Stimulated activated CD8-positive, alpha-beta memory T cell treated with anti-CD3 and anti-CD28 coated beads, Interleukin-7, amount 100 ng/mL, for 24 hours (primary cell): ENCODE measurements at places on chromosomes 6 and 20.

GRCh38 chr6:3592371-3592941 is 135.6 kb upstream of the SLC22A23 start:
- no peak for DNase-seq

GRCh38 chr6:3616565-3617176 is 134.8 kb downstream of the PXDC1 start:
- no peak for DNase-seq

DNA sequence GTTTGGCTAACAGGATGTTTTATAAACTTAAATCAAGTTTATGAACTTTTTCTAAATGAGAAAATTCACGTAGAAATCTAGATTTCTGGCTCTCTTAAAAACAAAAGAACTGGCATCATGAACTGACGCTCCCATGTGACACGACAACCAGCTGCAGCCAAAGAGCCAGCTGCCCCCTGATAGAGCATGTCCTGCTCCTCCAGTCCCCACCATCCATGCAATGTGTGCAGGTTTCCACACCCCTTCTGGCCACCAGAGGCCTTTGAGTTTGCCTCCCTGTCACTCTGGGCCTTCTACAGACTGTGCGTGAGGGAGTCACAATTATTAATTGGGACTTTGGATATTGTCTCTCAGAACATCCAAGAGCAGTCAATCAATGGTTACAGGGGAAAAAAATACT is 1.6 kb upstream of the GPLD1 start:
- no peak for DNase-seq

GRCh38 chr6:157261606-157262005 is 61.7 kb downstream of the TMEM242 start:
- no peak for DNase-seq

GRCh38 chr6:32967151-32968091 is 973 bp upstream of the BRD2 start:
- no peak for DNase-seq

- no peak for DNase-seq
These were observed 112.2 kb upstream of the GRIK2 start for GRCh38 chr6:101281266-101281665.

DNA sequence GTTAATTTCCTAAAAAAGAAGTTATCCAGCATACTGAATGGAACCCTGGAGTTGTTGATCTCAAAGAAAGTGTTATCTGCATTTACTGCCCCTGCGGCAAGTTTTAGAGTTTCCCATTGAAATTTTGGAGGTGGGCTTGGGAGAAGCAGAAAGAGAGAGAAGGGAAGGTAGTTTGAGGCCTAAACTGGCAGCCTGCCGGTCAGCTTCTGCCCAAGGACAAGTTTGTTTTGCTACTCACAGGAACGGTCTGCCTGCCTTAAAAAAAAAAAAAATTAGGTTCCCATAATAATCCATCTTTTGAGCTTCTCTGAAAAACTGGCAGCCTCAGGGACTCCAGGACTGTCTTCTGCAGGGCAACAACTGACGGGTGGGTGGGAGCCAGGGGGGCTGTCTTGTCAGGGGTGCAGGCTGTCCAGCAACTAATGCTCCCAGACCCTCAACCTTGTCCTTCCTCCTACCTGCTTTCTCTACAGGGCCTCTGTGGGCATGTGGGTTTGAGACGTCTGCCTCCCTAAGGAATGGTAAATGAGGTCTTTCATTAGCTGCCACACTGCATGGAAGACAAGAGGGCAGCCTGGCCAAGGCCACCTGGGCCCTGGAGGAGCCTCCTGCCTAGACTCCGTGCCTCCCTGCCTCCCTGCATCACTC is 176.1 kb upstream of the KCNG1 start:
- DNase-seq: no peak

- DNase-seq: no peak
These were observed 19.1 kb downstream of the EPB41L2 start for GRCh38 chr6:131043902-131044447.

GRCh38 chr6:109488001-109488400 is 5.0 kb upstream of the ZBTB24 start:
- no peak for DNase-seq

GRCh38 chr6:108574457-108575141 is 13.9 kb downstream of the FOXO3 start:
- DNase-seq: no peak

- no peak for DNase-seq
These were observed 52.6 kb upstream of the SLC22A1 start for GRCh38 chr6:160069050-160069454.

DNA sequence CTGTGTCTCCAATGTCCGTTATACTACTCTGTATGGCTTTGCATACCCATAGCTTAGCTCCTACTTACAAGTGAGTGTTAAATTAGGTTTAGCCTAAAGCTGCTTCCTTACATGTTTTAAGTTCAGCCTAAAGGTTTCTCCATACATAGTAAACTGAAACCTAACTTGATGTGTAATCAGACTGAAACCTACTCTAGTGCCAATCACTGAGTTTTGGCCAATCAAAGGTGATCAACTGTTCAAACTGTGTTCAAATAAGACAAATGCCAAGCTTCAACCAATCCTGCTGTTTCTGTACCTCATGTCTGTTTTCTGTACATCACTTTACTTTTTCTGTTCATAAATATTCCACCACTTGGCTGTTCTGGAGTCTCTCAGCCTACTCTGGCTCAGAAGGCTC is 20.0 kb downstream of the HLA-DOA start:
- DNase-seq: no peak

GRCh38 chr20:18180815-18181214 is 43.2 kb downstream of the KAT14 start:
- DNase-seq: no peak

GRCh38 chr6:75931011-75931680 is 141.3 kb downstream of the IMPG1 start:
- no peak for DNase-seq

DNA sequence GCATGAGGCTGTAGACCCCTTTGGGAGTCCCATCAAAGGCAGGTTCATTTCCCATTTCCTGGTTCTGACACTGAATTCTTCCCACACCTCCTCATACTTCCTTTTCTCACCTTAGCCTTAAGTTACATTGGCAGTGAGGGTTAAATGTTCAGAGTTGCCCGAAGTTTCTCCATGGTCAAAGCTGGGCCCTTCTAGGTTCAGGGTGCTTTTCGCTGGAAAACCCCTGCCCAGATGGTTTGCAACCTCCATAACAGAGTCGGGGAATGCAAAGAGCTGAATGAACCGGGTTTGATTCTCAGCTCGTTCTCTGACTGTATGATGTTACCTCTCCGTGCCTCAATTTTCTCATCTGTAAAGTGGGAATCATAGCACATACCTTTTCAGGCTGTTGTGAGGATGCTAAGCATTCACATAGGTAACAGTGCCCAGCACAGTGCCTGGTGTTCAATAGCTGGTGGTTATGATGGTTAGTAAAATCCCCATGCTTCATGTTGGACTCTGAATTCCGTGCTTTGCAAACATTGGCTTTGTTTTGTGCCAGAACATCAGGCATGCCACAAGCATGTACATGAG is 149.8 kb downstream of the NFATC2 start:
- no peak for DNase-seq

DNA sequence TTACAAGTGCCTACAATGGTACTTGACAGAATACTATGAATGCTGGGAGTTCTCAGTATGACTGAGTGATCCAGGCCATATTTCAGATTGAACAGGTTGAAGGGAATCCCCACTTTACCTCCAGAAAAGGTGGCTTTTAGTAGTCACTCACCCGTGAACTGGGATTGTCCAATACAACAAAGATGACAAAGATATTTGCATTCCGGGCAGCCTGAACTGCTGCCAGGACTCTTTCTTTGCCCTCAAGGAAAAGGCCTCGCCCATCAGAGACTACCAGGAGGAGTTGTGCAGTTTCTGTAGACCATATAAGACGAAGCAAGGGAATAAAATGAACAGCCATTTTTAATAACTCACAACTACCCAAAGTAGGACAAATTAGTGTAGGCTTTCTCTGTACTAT is 6.3 kb upstream of the LYRM2 start:
- no peak for DNase-seq

- no peak for DNase-seq
These were observed 162.2 kb downstream of the NKAIN2 start for GRCh38 chr6:123965894-123966293.

DNA sequence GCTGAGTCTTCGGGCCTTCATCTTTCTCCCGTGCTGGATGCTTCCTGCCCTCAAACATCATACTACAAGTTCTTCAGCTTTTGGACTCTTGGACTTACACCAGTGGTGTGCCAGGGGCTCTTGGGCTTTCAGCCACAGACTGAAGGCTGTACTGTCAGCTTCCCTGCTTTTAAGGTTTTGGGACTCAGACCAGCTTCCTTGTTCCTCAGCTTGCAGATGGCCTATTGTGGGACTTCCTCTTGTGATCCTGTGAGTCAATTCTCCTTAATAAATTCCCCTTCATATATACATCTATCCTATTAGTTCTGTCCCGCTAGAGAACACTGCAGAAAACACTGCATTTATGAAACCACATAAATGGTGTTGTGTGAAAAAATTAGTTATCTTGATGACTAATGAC is 13.9 kb upstream of the BCLAF1 start:
- no peak for DNase-seq

- no peak for DNase-seq
These were observed 13.5 kb upstream of the RAB5IF start for GRCh38 chr20:36591854-36592641.

DNA sequence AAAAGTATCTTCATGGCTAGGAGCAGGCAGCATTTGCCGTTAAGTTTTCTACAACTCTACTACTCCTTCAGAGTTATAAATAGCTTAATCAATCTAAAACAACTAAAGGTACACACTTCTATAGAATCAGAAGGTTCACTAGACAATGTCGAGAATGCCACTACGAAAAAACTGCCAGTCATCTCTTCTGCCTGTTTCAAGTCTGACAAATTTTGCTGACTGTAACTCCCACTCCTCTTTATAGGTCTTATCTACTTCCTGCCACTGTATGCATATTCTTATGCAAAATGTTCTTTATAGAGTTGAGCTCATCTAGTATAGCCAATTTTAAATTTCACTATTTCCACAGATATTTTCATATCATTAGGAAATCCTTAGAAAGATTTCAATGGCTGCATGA is 160.1 kb downstream of the EYS start:
- no peak for DNase-seq

GRCh38 chr6:19042420-19042819 is 655.3 kb downstream of the RNF144B start:
- DNase-seq: no peak

DNA sequence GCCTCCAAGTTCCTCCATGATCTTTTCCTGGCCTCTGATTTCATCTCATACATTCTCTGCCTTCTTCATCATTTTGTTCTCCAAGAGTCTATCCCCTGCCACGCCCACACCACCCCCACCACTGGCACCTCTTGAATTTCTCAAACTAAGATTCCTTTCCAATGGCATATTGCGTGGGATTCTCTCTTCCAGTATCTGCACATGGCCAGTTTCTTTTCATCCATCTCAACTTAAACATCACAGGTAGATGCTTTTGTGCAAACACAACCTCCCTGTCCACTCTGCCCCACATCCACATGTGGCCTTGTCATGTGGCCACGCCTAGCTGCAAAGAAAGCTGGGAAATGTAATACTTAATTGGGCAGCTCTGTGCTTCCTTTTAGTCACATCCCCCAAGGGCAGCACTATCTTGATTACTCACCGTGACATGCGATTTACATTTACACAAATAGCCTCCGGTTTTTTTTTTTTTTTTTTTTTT is 33.4 kb upstream of the ZMYND8 start:
- no peak for DNase-seq

DNA sequence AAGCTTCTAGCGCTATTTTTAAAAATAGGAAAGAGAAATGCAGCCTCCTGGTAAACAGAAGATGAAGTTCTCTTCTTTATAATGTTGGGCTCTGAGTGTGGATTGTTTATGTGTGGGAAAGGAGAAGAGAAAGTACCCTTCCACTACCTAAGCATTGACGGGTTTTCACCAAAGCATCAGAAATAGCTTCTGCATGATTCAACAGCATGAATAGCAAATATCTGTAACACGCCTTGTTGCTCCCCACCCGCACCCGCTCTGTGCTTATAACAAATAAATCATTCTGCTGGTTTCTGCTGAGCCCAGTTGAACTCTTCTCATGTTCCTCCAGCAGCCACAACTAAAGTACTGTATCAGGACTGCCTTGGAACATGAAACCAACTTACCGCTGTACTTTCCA is 20.7 kb downstream of the TXLNB start:
- DNase-seq: no peak

DNA sequence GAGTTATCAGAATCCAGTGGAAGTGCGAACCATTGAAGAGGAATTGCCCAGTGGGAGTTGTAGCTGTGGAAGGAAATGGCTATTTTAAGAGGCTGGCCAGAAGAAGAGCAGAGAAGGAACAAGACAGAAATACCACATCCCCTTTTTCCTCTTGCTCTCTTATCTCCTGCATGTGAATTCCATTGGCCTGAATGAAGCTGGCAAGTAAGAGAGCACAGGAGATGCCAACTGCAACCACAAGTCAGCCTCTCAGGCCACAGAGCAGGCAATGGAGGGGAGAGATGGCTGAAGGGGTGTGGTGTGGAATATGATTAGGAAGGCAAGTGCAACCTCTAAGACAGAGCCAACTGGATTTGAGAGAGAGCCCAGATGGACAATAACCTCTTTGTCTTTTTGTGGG is 362.7 kb upstream of the IMPG1 start:
- no peak for DNase-seq

DNA sequence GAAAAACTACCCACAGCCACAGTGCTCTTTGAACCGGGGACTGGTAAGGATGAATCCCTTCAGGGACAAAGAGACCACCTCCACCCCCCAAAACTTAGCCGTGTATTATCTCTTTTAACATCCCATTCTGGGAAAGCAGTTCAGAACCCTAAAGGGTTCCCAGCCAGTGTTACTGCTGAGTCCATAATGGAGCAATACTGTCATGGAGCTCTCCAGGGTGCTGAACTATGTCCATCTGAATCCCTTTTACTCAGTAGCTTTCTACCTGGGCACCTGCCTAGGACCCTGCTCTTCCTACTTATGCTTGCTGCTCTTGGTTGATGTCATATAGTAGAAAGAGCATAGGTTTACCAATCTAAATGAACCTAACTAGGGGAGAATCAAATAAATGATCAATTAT is 22.3 kb upstream of the SAYSD1 start:
- no peak for DNase-seq

DNA sequence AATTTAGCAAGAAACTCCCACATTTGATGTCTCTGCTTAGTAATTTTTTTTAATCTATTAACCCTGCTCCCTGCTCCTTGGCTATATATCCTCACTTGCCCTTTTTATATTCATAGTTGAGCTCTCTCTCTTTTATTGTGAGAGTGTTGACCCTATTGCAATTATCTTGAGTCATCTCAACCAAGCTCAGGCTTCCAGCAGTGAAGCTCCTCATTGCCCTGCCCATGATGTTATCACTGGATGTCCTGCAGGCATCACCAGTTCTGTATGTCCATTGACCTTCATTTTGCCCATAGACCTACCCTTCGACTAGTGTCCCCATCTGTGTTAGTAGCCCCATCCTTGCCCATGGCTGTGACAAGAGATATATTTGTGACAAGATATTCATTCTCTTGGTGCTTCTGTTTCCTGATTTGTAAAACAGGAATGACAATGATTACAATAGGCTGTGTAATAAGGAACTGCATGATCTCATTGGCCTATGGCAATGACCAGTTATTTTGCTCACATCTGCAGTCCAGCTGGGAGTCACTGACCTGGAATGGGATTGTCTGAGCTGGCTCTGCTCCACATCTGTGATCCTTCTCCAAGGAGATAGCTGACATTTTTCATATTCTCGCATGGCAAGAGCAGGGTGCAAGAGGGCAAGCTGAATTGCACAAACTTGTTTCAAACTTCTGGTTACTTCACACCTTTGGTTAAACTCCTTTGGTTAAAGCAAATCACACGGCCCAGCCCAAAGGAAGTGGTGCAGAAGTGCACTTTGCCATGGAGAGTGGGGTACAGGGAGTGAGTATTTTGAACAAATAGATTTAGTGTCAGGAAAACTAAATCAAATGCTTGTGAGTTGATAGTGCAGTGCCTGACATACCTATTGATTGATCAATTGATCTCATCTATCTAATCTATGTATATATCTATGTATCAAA is 47.7 kb upstream of the CST5 start:
- DNase-seq: no peak
